T-cell (primary cell): ENCODE measurements at places on chromosomes 4 and X. TPM values are rescaled to one million over a fixed set of nuclear protein-coding genes. Genes with fewer than 3 reads are reported as not detected.

DNA sequence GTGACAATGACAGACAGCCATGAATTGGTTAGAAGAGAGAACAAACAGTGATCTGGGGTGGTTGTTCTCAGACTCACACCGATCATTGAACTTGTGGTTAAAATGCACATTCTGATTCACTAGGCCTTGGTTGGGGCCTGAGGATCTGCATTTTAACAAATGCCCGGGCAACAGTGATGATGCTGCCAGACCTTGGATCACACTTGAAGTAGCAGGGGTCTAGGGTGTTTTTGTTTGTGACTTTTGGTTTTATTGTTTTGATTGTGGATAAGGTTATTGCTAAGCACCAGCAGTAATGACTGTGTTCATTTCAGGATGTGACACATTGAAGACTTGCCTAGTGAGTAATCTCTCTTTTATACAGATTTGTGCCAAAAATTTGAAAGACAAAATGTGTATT, 36.5 kb downstream of the TXLNG start:
- DNase-seq: no peak

DNA sequence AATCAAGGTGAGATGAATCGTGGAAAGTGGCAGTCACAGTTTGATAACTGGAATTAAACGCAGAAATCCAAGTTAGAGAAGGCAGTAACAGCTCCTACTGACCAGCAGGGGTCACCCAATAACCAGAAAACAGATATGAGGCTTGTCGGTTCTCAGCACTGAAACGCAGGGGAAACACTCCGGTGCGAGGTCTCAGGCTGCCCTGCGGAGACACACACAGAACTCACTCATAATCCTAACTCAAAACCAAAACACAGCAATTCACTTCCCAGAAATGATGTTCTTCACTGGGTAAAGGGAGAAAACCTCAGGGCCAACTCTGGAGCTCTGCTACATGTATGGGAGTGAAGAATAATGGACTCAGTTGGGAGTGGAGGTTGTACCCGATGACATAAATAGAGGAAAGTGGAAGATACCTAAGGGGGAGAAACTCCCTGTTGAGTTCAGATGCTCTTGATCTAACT, 384.4 kb downstream of the RAPGEF2 start:
- no peak for DNase-seq

GRCh38 chr4:37095925-37096324, 148.6 kb upstream of the NWD2 start:
- no peak for DNase-seq

- DNase-seq: no peak
Measured at GRCh38 chrX:120750381-120750780, 120.5 kb upstream of the C1GALT1C1 start.

Gene F9
- 0.15 TPM for total RNA-seq

Gene P2RY4
- total RNA-seq: 0.32 TPM

Gene HCCS
- 15.3 TPM for total RNA-seq
